Vagina (tissue), 2 donors: ENCODE measurements at places on chromosomes 4 and X. TPM values are rescaled to one million over a fixed set of nuclear protein-coding genes. Genes with fewer than 3 reads are reported as not detected.

DNA sequence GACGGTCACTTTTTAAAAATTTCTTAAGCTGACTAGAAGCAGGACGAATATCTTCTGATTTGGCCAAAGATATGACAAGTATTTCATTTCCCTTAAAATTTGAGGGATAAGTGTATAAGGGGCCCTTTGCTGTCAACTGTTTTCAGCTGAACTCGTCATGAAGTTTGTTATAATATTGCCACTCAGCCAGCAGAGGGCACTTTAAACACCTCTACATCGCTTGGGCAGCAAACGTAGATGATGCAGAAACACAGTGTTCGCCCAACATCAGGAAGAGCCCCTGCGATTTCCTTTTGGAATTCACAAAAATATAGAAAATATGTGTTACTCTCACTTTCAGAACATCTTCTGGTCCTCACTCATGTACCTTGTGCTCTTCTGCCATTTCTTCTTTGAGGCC, 435.7 kb upstream of the FMR1 start:
- DNase-seq, result no peak

DNA sequence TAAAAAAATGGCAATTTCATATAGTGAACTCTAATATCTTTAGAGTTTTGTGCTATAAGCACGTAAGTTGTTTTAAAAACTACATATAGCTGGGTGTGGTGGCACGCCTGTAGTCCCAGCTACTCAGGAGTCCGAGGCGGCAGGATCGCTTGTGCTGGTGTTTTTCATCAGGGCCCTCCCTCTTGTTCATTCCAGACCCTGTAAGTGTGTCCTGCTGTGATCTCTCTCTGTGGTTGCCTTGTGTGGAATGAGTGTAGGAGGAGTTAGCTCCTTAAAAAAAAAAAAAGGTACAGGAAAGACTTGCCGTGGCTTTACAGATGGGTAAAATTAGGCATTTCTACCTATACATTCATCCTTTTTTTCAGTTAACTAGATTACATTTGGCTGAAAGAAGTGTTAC, 35.4 kb downstream of the RBBP7 start:
- DNase-seq, result no peak

HSD17B13 gene
- 23.8 TPM for total RNA-seq

GCNA gene
- 9.1 TPM for total RNA-seq

GRCh38 chrX:130119312-130119898, 9.1 kb upstream of the ELF4 start:
- no peak for DNase-seq

CXCL13 gene
- not detected for total RNA-seq

DNA sequence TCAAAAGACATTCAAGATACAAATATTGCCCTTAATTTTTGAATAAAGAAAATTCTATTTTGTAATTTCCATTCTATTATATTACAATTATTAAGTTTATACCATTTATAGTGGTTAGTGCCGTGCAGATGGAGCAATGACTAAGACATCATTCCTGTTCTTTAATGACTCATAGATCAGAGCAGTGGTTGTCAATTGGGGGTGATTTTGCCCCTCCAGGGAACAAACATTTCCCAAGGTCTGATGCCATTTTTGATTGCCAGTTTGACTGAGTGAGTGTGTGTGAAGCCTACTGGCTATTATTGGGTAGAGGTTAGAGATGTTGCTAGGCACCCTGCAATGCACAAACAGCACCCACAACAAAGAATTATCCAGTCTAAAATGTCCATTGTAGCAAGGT, 97.9 kb upstream of the DDIT4L start:
- no peak for DNase-seq

MXRA5 gene
- 4.7 TPM for total RNA-seq

DNA sequence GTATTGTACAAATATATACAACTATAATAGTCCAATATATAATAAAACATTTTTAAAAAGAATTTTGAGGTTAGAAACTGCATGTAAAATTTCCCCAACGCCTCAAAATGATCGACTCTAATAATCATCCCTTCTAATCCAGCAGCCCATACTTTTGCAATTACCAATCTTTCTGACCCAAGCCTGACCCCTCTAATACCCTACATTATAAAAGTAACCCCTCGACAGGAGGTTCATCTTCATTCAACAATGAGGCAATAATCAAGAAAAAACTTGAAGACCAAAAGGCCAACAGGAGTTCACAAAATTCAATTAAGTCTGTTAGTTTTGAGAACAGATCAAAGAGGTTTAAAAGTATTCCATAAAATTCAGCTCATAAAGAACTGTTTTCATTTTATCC, 393.5 kb downstream of the GPM6A start:
- DNase-seq, result no peak

GRCh38 chr4:48780865-48781214, 761 bp upstream of the FRYL start:
- DNase-seq, result no peak

GRCh38 chr4:85132117-85132516, 165.6 kb upstream of the WDFY3 start:
- no peak for DNase-seq

DNA sequence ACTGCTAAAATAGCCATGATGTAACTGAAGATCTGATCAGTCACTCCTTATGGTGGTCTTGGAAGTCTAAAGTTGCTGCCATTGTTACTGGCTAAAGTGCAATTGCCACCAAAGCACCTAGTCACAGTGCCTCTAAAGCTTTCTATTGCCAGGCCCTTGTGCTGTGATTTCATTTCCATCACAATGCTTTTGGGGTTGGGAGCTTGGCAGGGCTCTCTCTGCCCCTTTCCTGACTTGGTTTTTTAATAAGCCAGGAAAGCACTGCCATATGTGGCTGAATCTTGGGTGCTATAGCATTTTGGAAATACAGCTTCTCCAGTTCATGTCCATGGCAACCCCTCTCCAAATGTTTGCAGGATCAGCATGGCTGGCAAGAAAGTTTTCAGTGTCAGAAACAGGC, 1712.4 kb upstream of the TENM3 start:
- no peak for DNase-seq

TMEM271 gene
- total RNA-seq, result 0.25 TPM
